Heart right ventricle (tissue), 16 donors: ENCODE measurements at places on chromosomes 2 and 18. TPM values are rescaled to one million over a fixed set of nuclear protein-coding genes. Genes with fewer than 3 reads are reported as not detected.

DNA sequence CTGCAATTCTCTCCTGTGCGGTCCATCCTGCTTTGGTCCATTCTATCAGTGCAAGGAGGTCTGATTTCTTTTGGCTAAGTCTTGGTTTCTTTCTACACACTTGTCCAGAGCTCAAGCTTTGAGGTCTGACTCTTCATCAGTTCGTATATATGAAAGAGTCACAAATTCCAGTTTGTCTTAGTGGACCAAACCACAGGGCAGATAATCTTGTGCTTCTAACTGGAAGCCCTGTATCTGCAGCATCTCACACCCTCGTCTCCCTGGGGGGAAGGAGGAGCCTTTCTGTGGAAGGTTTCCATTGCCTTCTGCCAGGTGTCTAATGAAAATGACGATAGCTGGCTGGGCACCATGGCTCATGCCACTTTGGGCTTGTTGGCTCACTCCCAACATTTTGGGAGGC, 148.5 kb downstream of the SPP2 start:
- H3K27ac ChIP-seq: no peak overlapping the region
- no peaks in the 10 kb centered on the region for H3K27me3 ChIP-seq

DNA sequence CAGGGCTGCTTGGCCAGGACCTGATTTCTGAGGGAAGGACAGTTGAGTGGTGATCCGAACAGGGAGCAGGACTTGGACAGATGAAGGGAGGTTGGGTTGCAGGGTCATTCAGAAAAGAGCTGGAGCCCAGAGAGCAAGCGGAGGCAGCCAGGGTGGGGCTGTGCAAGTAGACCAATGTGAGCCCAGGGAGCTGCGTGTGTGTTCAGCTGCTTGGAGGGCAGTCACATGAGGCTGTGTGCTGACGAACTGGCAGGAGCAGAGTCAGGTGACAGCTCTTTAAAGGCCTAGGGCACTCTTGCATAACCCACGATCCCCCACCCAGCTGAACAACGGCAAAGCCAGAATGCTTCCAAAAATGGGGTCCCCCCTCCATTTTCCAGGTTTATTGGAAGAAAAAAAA, 4.6 kb upstream of the MLPH start:
- DNase-seq: peak; percentile 79
- H3K27ac ChIP-seq: peak overlapping the region; percentile 82
- peaks cover 25% of the 10 kb centered on the region for H3K4me1 ChIP-seq

DNA sequence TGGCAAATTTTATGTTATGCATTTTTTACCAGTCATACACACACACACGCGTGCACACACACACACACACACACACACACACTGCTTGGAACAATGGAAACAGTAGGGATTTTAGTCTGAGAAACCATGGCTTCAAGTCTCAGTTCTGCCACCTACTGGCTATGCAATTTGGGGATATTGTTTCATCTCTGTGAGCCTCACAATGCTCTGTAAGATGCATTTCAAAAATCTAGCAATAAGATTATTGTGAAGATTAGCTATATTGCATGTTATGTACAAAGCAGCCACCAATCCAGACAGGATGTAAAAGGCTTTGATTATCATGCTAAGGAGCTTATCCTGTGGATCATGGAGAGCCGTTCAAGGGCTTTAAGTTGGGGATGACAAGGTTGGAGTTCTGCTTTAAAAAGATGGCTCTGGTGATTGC, 401.4 kb downstream of the NBAS start:
- H3K27ac ChIP-seq: no peak overlapping the region
- H3K27me3 ChIP-seq: no peaks in the 10 kb centered on the region
- no peak overlapping the region for H3K4me3 ChIP-seq
- DNase-seq: no peak
- H3K4me1 ChIP-seq: no peaks in the 10 kb centered on the region
- H3K36me3 ChIP-seq: no peaks in the 10 kb centered on the region

DNA sequence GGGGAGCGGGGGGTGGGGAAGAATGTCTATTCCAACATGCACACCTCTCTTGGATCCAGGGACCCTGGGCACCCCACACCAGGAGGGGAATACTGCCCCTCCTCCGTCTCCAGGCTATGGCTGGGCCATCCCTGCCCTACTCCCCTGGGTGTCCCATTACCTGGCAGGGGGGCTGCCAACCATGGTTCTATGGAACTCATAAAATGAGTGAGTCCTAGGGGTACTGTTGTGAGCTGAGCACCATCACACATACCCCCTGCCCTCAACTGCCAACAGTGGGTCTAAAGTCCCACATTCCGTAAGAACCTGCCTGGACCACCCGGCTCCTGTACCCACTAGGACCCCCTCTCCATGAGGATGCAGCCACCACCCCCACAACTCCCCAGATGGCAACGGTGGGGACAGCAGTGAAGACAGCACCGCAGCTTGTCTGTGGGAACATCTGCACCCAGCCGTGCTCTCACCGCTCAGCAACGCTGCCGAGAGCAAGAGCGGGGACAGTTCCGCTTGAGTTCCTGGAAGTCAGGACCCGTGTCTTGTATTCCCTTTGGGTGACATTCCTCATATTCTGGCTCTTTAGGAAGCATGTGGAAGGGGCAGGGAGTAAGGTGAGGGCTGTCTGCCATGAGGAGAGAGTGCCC, 41.5 kb downstream of the BIN1 start:
- no peak for DNase-seq
- H3K4me1 ChIP-seq: peaks cover 55% of the 10 kb centered on the region
- H3K27me3 ChIP-seq: no peaks in the 10 kb centered on the region
- no peaks in the 10 kb centered on the region for H3K36me3 ChIP-seq
- no peak overlapping the region for H3K4me3 ChIP-seq

- no peak overlapping the region for H3K27ac ChIP-seq
- H3K27me3 ChIP-seq: no peaks in the 10 kb centered on the region
- DNase-seq: no peak
- H3K4me1 ChIP-seq: no peaks in the 10 kb centered on the region
Measured at GRCh38 chr18:47343291-47343690, 91.8 kb upstream of the SKOR2 start.

GRCh38 chr18:45761512-45762114, 37.6 kb downstream of the SLC14A1 start:
- no peaks in the 10 kb centered on the region for H3K27me3 ChIP-seq
- no peaks in the 10 kb centered on the region for H3K36me3 ChIP-seq
- H3K4me3 ChIP-seq: no peak overlapping the region
- no peak overlapping the region for H3K27ac ChIP-seq
- no peak for DNase-seq

DNA sequence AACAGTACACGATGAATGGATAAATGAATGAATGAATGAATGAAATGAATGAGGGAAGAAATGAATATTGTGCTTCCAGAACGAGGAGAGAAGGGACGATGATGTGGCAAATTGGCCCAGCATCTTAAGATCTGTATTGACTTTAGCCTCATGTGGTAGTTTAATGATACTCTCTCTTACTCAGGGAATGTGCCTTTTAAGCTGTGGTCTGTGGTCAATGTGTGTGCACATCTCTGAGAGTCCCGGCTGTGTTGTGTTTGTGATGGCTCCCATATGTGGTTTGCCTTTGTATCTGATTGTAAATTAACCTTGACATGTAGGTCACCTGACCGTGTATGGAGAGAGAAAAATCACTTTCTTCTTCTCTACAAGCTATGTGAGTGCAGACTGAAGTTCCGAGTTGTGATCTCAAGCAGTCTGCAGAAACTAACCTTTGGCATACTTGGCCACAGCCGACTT, 91.2 kb downstream of the NEDD4L start:
- no peaks in the 10 kb centered on the region for H3K27me3 ChIP-seq
- no peak overlapping the region for H3K4me3 ChIP-seq
- H3K4me1 ChIP-seq: no peaks in the 10 kb centered on the region
- H3K36me3 ChIP-seq: no peaks in the 10 kb centered on the region

GRCh38 chr18:76391746-76392145, 103.3 kb downstream of the ZNF516 start:
- no peaks in the 10 kb centered on the region for H3K27me3 ChIP-seq
- H3K4me3 ChIP-seq: no peak overlapping the region

GRCh38 chr18:65835881-65836280, 85.1 kb downstream of the CDH7 start:
- no peaks in the 10 kb centered on the region for H3K36me3 ChIP-seq
- no peaks in the 10 kb centered on the region for H3K27me3 ChIP-seq
- H3K27ac ChIP-seq: no peak overlapping the region

DNA sequence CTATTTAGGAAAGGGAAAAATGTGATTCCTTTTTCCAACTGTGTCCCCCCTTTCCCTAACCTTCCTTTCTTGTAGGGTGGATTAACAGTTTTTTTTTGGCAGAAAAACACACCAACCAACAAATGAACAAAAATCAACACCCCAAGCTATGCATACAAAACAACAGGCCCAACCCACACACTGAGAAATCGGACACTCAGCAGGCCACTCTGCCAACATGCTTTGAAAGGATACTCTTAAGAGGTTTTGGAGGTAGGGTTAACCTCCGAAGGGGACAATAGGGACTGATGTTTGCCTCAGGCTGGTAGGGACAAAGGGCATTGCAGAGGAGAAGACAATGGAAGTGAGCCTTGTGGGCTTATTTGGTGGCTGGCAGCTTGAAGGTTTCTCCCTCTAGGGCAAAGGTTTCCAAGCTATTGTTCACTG, 33.1 kb upstream of the POLE4 start:
- peaks cover 15% of the 10 kb centered on the region for H3K4me1 ChIP-seq
- DNase-seq: no peak
- no peak overlapping the region for H3K27ac ChIP-seq
- H3K4me3 ChIP-seq: no peak overlapping the region
- no peaks in the 10 kb centered on the region for H3K27me3 ChIP-seq
- H3K36me3 ChIP-seq: no peaks in the 10 kb centered on the region

- no peaks in the 10 kb centered on the region for H3K36me3 ChIP-seq
- DNase-seq: no peak
- no peak overlapping the region for H3K27ac ChIP-seq
- no peaks in the 10 kb centered on the region for H3K4me1 ChIP-seq
- H3K4me3 ChIP-seq: no peak overlapping the region
- no peaks in the 10 kb centered on the region for H3K27me3 ChIP-seq
Measured at GRCh38 chr2:150526006-150526405, 38.5 kb upstream of the RND3 start.

GRCh38 chr2:223121283-223121682, 69.3 kb downstream of the KCNE4 start:
- no peak overlapping the region for H3K4me3 ChIP-seq
- no peaks in the 10 kb centered on the region for H3K4me1 ChIP-seq
- H3K36me3 ChIP-seq: no peaks in the 10 kb centered on the region
- no peaks in the 10 kb centered on the region for H3K27me3 ChIP-seq
- no peak for DNase-seq
- H3K27ac ChIP-seq: no peak overlapping the region

The ASXL3 gene
- total RNA-seq: 7.4 TPM

The PROM2 gene
- 0.83 TPM for total RNA-seq

The ALK gene
- not detected for total RNA-seq

The FSHR gene
- not detected for total RNA-seq

The NEU2 gene
- total RNA-seq: not detected

The GPAT2 gene
- total RNA-seq: 3.9 TPM

The HSPD1 gene
- 128 TPM for total RNA-seq

The KIF3C gene
- 2.1 TPM for total RNA-seq

The SERPINB5 gene
- total RNA-seq: not detected
